Muscle of back (tissue), 13 donors: ENCODE measurements at places on chromosomes 12 and 14.

DNA sequence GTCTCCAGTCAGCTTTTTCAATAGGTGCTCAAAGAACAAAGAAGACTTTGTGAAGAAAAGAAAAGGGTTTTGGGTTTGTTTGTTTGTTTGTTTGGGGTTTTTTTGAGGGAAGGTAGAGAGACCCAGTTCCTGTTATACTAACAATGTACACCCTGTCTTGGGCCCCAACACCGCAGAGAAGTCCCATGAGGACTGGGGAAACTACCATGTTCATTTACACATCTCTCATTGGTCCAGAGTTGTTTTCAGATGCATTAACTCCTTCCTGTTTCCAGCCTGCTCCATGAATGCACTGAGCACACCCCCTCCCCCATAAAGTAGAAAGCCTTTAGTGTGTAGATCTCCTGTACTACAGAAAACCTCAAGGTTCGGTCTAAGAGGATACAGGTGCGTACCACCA lies 51.1 kb upstream of the SLC8A3 start:
- DNase-seq, result no peak

GRCh38 chr14:30621354-30621939 lies 672 bp upstream of the SCFD1 start:
- no peak for DNase-seq

- no peak for DNase-seq
These were observed 39.8 kb downstream of the FNTB start for GRCh38 chr14:65026526-65026925.

DNA sequence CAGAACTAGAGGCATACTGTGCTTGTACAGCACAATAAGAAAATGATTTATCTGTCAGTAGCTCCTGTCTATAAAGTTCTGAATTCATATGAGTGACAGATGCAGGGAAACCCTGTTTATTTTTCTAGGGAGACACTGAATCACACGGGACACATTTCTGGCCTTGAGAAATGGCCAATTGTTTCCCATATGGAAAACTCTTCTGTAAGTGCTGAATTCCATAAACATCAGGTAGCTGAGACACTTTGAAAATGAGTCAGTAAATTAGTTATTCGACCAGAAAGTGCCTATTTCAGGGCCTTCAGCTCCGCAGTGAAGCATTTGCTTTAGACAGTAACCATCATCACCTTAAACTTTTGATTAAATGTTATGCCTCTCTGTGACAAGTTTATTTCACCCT lies 184.4 kb downstream of the TMEM132D start:
- no peak for DNase-seq

DNA sequence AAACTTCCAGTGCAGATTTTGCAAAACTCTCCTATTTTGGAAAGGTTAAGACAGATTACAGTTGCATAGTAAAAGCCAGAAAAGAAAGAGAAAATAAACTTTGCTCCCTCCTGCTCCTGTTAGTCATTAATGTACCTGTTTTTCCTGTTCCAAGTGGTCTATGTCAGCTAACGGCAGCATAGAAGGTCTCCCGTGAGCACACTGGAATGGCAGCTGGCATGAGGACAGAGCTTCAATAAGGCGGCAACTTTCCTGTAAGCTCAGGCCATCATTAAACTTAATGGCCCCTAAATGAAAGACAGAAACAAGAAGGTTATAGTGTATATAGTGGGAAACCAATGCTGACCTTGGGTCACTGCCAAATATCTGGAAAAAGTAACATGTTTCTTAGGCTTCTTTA lies 16.0 kb downstream of the EIF2B2 start:
- no peak for DNase-seq

- no peak for DNase-seq
These were observed 39.6 kb downstream of the BICD1 start for GRCh38 chr12:32146074-32146873.

DNA sequence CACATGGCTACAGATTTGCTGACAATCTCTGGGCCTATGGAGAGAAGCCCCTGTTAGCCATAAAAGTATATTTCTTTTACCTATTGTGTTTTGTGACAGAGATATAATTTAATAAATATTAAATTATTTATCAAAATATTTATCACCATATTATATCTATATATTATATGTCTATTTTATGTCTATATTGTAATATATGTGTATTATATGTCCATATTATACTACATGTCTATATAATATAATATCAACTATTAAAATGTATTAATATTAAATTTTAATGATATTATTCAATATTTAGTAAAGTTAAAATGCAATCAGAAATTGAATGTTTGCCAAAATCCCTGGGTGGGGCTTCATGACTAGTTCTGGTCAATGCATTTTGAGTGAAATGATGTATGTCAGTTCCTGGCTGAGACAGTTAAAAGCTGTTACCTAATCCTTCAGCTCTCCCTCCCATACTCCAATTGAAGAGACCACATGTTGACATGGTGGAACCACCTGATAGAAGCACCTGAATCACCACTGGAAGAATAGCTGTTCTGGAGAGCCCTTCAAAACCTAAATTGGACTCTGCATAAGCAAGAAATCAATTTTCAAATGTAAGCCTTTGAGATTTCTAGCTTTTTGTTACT lies 357.3 kb upstream of the DDHD1 start:
- no peak for DNase-seq

- no peak for DNase-seq
These were observed 18.2 kb downstream of the IFNG-AS1 start for GRCh38 chr12:68007466-68007865.

DNA sequence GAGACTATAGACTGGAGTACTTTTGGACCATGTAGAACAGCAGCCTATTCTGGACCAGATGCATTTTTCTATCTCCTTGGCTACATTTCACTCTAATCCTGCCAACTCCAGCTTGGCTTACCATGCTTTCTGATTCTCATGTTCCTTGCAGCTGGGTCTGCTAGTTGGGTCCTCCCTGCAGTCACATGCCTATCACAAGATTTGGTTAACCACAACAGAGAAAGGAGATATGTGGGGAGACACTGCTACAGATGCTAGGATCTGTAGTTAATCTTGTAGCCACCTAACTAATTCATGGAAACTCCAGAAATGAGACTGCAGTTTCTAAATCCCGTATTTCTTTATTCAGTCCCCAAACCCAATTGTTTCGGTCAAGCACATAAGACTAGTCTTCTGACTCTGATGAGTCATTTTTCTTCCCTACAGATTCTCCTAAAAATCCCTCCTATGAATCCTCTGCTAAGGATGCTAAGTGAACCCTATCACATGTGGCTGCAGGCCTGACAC lies 410.6 kb downstream of the DAD1 start:
- peak; percentile 32 for DNase-seq

DNA sequence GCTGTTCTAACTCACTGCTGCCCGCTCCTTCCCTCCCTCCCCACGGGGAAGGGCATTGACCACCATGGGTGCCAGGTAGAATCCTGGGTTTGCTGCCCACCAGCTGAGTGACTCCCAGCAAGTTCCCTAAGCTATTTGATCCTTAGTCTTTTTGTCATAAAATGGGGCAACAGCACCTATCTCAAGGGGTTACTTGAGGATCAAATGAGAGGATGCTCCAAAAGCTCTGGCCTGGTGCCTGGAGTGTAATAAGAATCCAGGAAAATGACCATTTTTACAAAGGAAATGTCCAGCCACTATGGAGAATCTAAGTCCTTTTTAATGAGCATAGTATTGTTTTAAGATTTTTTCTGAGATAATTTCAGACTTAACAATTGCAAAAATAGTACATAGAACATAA lies 61.4 kb upstream of the CMKLR1 start:
- peak; percentile 39 for DNase-seq

DNA sequence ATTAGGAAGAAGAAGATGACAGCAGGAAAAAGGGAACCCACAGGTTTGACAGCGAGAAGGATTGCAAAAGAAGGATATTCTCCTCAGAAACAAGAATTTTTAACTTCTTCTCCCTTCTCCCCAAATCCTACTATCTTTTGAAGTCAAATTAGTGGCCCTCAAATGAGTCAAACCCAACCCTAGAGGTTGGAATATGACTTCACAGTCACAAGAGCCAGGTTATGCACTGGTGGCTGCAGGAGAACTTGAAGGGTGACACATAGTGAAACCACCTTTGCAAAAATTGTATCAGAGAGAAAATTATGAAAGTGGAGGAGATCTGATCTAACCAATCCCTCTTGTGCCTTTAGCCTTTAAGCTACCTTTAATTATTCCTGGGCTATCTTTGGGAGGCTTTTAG lies 386.2 kb upstream of the CCDC196 start:
- DNase-seq, result no peak

- DNase-seq, result no peak
These were observed 28.5 kb downstream of the TMCC3 start for GRCh38 chr12:94621662-94622359.

- no peak for DNase-seq
These were observed 2.3 kb downstream of the RDH12 start for GRCh38 chr14:67703997-67704396.

GRCh38 chr12:93153321-93153720 lies 224.2 kb upstream of the EEA1 start:
- no peak for DNase-seq

DNA sequence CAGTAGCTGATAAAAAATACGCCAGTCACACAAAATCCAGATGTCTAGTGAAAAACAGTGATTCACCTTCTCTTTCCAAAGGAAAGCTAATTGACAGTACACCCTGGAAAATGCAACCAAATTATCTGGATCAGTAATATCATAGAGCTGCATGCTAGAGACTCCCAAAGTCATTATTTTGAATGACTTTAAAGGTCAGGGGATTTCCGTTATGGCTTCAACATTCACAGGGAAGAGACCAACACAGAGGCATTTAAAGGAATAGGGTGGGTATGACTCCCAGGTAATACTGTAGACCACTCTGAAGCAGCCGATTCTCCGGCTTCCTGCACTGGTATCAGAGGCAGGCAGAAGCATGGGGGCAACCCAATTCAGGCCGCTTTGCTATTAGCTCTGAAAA lies 190.4 kb downstream of the STXBP6 start:
- no peak for DNase-seq

DNA sequence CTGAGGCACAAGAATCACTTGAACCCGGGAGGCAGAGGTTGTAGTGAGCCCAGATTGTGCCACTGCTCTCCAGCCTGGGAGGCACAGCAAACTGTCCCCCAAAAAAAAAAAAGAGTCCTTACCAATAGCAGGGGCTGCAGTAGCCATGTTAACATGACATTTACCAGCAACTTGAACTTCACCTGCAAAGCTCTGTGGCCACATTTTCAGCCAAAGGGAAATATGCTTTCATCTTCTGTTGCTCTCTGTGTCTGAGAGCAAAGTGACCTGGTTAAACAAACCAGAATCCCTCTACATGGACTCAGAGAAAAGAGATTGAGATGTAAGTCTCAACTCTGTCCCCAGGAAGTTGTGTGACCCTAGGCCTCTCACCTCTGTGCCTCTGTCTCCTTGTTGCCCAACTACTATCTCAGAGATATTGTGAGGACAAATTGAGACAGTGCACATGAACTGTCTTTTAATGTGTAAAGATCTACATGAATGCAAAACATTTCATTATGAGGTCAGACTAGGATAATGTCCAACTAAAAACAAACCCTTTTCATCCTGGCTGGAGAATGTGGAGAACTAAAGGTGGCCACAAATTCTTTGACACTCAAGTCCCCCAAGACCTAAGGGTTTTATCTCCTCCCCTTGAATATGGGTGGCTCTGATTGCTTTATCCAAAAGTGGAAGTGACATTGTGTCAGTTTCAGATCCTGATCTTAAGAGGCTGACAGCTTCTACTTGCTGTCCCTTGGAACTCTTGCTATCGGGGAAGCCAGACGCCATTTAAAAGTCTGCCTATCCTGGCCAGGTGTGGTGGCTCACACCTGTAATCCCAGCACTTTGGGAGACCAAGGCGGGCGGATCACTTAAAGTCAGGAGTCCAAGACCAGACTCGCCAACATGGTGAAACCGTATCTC lies 24.7 kb upstream of the P2RX4 start:
- no peak for DNase-seq

DNA sequence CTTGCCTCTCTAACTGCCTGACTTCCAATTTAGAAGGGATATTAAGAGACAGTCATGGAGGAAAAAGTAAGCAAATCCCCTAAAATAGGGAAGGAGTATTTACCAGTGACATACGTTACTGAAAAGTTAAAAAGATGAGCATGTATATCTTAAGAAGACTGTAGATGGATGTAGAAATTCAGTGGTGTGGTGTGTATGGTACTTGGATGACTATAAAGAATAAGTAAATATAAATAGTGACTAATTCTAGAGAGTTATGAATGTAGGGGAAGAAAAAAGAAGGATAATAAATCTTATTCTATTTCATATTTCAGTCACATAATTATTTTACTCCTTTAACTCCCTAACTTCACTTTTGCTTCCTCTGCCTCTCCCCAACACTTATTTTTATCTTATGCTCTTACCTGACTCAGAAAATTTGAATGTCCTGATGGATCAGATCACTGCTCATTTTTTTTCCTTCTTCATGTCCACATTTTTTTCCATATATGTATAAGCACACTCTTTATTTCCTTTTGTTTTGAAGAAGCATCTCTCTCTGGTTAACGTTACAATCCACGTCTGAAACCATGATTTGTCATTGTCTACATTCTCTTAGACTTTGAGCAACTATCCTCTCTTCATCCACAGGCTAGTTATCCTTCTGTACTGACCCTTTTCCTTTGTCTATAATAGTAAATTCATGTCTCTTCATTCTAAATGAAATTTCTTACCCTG lies 422.7 kb upstream of the SYT1 start:
- DNase-seq, result no peak

- peak; percentile 70 for DNase-seq
These were observed 124.1 kb downstream of the SSPN start for GRCh38 chr12:26319511-26319910.

GRCh38 chr12:53975479-53976152 lies 862 bp upstream of the HOTAIR start:
- DNase-seq, result no peak

DNA sequence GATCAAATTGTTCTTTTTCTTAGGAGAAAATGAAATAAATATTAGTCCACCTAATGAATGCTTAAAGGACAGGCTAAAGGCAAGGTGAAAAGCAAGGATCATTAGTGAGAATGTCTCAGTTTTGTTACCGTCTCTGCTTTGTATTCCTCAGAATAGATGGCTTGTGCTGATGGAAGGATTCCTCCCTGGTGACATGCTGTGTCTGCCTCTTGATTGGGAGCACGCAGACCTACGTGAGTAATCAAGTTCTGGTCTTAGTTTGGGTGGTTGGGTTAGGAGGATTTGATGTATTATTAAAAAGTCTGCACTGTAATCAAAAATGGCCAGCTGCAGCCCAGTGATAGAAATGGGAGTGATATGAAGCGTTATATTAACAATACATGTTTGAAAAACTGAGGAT lies 78.8 kb upstream of the RTL1 start:
- DNase-seq, result no peak

- DNase-seq, result no peak
These were observed 135.1 kb downstream of the SLC38A1 start for GRCh38 chr12:46133751-46134150.

GRCh38 chr12:96249196-96250118 lies 55.3 kb downstream of the ELK3 start:
- no peak for DNase-seq

- DNase-seq, result no peak
These were observed 88.0 kb downstream of the PCNX1 start for GRCh38 chr14:70995211-70995610.

DNA sequence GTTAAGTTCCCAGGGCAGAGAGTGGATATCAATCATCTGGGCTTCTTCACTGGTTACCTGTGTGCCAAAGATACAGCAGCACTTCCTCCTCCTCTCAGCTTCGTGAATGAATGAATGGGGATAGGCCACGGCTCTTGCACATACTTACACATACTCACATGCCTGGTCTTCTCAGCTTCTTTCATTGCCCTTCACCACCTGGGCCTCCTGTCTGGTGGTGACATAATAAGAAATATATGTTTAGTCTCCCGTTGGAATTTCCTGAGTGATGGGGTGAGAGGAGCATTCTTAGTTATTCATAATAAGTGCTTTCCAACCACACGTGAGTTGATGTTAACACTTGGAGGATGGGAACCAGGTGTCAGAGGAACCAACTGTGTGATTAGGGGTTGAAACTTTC lies 268.1 kb upstream of the RMST start:
- DNase-seq, result no peak
